ENCODE measurements at places on chromosomes 6 and 20.
A peak's percentile ranks its signal among the peaks of the same experiment; 100 is the strongest.

- DNase-seq = no peak
Observed at GRCh38 chr6:24296944-24297343, 60.9 kb downstream of the DCDC2 start.

GRCh38 chr6:88513471-88513870 lies 347.3 kb upstream of the CNR1 start:
- DNase-seq = no peak

DNA sequence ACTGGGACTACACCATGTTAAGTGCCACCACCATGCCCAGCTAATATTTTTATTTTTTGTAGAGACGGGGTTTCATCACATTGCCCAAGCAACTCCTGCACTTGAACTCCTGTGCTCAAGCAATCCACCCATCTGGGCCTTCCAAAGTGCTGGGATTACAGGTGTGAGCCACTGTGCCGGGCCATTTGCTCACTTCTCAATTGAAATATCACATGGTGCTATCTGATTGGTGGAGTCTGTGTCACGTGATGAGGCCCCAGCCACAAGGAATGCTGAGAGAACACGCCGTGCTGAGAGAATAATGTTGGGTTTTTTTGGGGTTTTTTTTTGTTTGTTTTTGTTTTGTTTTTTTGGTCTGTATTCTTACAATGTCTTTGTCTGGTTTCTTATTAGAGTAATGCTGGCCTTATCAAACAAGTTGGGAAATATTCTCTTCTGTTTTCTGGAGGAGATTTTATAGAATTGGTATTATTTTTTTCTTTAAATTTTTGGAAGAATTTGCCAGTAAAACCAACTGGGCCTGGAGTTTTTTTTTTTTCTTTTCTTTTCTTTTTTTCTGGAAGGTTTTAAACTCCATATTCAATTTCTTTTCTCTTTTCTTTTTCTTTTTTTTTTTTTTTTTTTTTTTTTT lies 183.2 kb upstream of the KCNG1 start:
- DNase-seq = no peak

GRCh38 chr6:139515511-139515910 lies 141.1 kb upstream of the CITED2 start:
- no peak for DNase-seq

- no peak for DNase-seq
Observed at GRCh38 chr6:5308066-5308465, 46.8 kb downstream of the FARS2 start.

- DNase-seq = no peak
Observed at GRCh38 chr20:9503526-9504245, 10.7 kb upstream of the LAMP5 start.

DNA sequence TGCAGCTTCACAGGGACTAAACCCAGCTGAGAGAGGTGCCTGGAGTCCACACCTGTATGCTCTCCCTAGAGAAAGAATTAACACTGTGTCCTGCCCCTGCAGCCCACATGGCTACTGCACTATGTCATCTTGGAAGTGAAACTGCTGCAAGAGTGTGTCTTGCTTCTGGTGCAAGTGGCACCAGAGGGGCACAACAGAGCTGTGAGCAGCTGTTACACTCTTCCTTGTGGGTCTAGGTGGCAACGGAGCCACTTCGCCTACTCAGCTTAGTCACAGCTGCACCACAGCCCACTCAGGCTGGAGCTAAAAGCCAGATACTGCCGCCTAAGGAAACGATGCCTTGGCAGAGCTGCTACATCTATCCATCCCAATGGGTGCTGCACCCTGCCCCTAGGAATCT lies 391.4 kb downstream of the COL12A1 start:
- no peak for DNase-seq

GRCh38 chr6:88840289-88840688 lies 123.1 kb downstream of the RNGTT start:
- DNase-seq = no peak

DNA sequence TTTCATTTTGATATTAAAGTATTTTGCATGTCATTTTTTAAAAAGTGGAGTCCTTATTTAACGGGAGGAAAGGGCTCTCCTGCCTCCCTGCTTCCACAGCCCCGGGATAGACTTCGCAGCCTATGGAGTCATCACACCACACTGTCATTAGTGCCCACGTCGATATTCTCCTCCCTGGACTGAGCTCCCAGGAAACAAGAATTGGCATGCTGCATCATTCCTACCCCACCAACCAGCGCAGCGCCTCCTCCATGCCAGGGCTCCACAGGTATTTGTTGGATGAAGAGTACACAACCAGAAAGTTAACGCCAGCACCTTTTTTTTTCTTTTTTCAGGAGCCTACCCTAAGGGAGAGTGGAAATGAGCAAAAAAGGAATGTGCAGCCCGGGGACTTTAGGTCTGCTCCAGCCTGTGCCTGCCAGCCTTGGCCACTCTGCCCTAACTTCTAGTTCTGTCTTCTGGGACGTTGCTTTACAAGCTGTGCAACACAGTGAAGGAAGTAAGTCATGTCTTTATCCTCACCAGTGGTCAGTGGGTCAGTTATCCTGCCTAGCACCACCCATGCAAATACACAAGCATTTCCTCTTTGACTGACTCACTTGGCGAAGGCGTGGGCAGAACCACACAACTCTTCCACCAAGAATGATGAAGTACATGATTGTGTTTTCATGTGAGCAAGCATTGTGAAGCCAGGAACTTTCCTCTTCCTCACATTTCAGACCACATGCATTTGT lies 180.7 kb upstream of the UST start:
- no peak for DNase-seq

DNA sequence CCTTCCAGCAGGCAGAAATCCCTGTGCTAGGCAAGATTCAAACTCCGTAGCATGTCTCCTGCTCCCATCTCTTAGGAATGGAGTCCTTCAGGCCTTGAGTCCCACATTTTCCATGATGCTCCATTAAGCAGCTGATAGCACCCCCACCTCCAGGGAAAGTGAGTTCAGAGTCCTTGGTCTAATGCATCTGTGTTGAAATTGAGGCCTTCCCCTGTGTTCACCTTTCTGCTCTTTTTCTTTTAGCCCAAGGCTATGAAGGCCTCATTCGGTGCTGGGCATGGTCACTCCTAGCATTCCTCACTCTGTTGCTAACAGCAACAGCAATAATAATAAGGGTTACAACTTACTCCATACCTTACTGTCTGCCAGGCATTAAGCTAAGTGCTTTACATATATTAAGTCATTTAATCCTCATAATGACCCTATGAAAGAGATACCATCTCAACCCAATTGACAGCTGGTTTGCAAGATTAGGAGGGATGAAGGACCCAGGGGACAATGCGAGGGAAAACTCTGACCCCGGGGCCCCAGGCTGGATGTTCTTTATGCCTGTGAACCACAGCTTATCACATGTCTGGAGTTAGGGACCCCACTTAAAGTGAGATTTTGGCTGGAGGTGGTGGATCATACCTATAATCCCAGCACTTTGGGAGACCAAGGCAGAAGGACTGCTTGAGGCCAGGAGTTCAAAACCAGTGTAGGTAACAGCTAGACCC lies 17.5 kb upstream of the PANK2 start:
- no peak for DNase-seq

- peak; percentile 30 for DNase-seq
Observed at GRCh38 chr20:34037121-34037520, 43.4 kb downstream of the RALY start.

- DNase-seq = no peak
Observed at GRCh38 chr6:53910834-53911233, 116.0 kb downstream of the LRRC1 start.

- DNase-seq = no peak
Observed at GRCh38 chr6:118523216-118523615, 24.9 kb upstream of the PLN start.

DNA sequence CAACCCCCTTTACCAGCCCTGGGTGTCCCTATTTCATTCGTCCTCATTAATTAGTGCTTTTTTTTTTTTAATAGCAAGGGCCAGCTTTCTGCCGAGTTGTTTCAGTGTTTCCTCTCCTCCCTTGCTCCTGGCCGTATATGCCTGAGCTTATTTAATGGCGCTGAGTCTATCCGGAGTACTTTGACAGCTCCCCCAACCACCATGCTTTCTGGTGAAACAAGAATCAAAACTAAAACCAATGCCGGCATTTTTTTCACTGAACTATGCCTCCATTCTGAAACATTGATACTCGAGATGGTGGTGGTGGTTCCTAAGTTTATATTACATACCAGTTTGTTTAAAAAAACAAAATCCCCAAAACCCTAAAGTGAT lies 1.2 kb downstream of the DCBLD1 start:
- DNase-seq = no peak

GRCh38 chr6:167757821-167758220 lies 68.9 kb upstream of the AFDN start:
- no peak for DNase-seq

- no peak for DNase-seq
Observed at GRCh38 chr6:125942672-125943527, 13.7 kb upstream of the HINT3 start.

DNA sequence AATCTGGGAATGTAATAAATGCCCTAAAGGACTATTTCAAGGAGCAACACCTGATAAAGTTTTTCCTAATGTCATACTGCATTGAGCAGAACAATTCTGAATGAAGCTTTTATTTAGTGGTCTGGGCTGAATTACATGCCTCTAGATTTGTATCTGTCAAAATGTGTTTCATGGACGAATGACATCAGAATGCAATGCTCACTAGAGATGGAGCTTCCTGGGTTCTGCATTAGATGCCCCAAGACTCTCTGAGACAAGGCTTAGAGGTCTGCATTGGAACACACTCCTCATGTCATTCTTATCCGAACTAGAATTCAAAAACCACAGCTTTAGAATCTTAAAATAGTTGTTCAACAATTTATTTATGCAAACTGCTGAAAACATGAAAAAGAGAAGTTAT lies 62.0 kb downstream of the SYNE1 start:
- DNase-seq = no peak

DNA sequence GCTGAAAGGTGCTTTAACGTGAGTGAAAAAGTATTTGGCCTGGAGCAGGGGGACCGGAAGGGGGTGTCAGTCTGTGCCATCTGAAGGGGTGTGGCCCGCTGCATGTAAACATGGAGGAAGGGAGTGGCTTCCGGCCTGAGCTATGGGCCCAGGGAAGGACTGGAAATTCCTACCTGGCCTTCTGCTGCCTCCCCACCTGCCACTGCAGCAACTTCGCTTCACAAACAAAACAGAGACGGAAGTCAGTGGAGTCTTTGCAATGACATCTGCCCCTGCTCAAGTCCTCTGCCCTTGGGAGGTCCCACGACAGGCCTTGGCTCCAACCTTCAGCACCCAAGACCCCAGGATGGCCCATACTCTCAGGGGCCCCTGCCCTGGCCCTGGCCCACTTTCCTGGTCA lies 28.1 kb upstream of the FOXP4 start:
- no peak for DNase-seq

DNA sequence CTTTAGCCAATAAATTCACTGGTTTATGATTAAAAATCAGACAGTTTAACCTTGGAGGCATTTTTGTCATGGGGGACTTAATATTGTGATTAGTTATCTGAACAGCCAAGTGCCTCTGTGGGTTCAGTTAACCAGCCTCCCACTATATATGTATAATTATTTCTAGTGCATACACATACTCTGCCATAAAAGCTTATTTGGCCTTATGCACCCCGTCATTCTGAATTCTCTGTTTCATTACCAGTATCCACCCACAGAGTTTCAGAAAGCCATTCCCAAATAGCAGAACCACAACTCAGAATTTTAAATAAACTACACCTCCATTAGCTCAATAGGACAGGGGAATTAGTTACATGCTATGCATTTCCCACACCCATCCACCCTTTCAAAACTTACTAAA lies 279.7 kb downstream of the ZFAND3 start:
- DNase-seq = no peak

- DNase-seq = no peak
Observed at GRCh38 chr20:4165984-4166725, 150.8 kb upstream of the RNF24 start.

- DNase-seq = no peak
Observed at GRCh38 chr20:10318291-10319024, 99.8 kb downstream of the SNAP25 start.

GRCh38 chr20:43345676-43346075 lies 112.0 kb upstream of the SRSF6 start:
- no peak for DNase-seq

DNA sequence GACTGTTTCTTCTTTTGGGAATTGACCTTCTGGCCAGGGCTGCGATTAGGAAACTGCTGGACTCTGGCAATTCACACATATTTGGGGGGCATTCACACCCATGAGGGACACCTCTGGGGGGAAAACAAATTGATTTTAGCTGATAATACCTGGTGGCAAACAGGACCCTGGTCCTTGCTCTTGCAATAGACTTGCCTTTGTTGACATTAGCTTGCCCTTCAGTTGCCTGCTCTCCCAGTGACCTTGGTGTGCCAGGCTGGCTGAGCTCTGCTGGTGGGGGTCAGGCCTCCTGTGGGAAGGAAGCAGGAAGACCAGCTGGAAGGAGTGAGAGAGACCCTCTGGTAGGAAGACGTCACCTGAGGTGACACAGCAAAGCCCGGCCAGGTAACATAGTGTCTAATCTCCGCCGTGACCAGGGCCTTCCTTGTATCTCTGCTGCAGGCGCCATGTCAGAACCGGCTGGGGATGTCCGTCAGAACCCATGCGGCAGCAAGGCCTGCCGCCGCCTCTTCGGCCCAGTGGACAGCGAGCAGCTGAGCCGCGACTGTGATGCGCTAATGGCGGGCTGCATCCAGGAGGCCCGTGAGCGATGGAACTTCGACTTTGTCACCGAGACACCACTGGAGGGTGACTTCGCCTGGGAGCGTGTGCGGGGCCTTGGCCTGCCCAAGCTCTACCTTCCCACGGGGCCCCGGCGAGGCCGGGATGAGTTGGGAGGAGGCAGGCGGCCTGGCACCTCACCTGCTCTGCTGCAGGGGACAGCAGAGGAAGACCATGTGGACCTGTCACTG lies 5.3 kb downstream of the CDKN1A start:
- no peak for DNase-seq

GRCh38 chr20:41716436-41716835 lies 98.3 kb upstream of the CHD6 start:
- no peak for DNase-seq

- DNase-seq = no peak
Observed at GRCh38 chr6:8627085-8627861, 191.9 kb upstream of the SLC35B3 start.

- DNase-seq = no peak
Observed at GRCh38 chr20:51511861-51512619, 30.5 kb downstream of the NFATC2 start.

DNA sequence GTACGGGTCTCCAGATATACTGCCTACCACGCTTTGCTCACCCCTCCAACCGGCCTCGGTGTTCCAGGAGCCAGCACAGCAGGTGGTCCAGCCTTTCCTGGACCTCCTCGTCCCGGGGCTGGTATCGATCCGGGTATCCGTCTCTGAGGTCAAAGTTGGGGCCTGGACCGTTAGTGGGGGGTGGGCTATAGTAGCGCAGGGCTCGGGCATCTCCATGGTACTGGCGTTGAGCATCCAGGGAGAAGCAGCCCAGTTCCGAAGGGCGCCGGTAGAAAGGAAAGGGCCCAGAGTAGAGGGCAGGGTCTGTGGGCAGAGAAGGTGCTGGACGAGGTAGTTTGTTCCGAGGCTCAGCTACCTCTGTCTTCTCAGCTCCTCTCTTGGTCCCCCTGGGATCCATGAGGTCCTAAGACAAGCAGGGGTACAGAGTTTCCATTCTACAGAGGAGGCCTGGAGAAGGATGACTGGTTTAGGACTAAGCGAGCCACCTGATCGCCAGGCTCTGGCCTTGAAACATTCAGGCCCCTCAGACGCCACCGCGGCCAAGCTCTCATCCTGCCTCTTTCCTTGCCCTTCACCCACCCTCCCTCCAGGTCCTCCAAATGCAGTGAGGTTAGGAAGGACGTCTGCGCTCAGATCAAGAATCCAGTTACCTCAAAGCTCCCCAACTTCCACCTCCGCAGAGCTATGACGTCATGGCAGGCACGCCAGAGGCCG lies 502 bp downstream of the DXO start:
- DNase-seq = no peak

All from activated CD4-positive, alpha-beta T cell treated with anti-CD3 and anti-CD28 coated beads for 24 hours (primary cell).